ENCODE measurements at places on chromosomes 12 and 14.

GRCh38 chr14:89243286-89243685 lies 173.7 kb downstream of the FOXN3 start:
- DNase-seq: no peak

DNA sequence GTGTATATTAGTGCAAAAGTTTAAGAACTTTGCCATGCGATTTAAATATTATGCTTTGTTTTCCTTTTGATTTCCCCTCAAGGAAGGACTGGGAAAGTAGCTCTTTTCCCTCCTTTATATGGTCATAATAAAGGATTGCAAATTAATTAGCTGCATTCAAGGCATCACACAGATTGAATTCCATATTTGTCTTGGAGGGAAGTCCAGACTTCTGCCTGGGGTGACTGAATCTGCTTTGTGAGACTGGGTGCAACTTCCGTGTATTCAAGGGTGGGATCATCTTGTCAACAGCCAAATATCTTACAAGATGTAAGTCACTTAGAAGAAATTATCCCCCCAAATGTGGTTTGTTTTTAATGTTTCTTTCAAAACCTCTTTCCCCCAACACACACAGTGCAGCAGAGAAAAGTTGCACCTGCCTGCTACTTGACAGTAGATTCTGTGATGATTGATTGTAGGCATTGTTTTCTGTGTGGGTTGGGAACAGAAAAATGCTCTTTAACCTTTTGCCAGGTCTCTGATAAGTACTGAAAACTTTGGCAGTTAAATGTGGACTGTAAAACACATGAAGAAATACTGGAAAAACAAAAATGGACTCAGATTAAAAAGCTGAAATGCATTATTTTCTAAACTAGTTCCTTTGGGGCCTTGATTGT lies 28.4 kb downstream of the STK38L start:
- DNase-seq: no peak

GRCh38 chr12:41213107-41213506 lies 25.0 kb downstream of the PDZRN4 start:
- no peak for DNase-seq

DNA sequence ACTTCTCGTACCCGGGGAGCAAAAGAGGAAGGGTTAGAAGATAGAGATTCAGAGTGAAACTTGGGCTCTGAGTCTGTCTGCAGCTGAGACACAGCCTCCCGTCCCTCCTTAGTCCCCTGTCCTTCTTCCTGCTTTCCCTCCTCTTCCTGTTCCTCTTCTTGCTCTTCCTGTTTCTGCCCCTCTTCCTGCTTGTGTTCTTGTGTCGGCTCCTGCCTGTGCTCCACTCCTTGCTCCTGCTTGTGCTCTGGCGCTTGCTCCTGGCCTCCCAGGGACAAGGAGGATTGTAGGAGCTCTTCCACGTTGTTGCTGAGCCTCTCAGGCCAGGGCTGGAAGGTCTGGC lies 3.0 kb downstream of the ACRBP start:
- no peak for DNase-seq

DNA sequence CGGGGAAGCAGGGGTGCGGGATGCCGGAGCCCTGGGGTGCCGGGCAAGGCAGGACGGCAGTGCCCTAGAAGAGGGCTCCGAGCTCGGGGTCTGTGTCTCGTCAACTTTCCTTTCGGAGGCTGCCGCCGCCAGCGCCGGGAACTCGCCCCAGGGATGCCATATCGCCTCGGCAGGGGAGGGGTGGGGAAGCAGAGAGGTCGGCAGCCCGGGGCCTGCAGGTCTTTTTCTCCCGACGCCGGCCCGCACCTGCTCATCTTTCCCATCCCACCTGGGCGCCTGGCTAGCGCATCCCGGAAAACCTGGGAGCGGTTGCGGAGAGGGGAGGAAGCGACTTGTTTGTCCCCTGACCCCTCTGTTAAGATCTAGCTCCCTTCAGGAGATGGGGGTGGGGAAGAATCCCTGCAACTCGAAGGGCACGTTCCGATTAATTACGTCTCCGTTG lies 547 bp downstream of the CNTN1 start:
- no peak for DNase-seq

DNA sequence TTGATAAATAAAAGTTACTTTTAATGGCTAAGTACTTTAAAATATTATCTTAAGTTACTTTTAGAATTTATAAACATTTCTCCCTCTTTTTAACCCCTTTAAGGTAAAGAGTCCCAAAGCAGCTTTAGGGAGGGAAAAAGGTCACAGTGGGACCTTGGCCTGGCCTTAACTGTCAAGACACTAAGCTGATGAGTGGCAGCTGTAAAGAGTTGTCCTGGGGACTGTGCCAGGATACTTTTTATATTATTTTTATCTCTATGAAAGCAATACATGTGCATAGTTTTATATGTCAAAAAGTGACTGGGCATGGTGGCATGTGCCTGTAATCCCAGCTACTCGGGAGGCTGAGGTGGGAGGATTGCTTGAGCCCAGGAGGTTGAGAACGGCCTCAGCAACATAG lies 94.2 kb upstream of the RESF1 start:
- no peak for DNase-seq

- no peak for DNase-seq
Observed at GRCh38 chr14:41201696-41202095, 405.0 kb upstream of the LRFN5 start.

DNA sequence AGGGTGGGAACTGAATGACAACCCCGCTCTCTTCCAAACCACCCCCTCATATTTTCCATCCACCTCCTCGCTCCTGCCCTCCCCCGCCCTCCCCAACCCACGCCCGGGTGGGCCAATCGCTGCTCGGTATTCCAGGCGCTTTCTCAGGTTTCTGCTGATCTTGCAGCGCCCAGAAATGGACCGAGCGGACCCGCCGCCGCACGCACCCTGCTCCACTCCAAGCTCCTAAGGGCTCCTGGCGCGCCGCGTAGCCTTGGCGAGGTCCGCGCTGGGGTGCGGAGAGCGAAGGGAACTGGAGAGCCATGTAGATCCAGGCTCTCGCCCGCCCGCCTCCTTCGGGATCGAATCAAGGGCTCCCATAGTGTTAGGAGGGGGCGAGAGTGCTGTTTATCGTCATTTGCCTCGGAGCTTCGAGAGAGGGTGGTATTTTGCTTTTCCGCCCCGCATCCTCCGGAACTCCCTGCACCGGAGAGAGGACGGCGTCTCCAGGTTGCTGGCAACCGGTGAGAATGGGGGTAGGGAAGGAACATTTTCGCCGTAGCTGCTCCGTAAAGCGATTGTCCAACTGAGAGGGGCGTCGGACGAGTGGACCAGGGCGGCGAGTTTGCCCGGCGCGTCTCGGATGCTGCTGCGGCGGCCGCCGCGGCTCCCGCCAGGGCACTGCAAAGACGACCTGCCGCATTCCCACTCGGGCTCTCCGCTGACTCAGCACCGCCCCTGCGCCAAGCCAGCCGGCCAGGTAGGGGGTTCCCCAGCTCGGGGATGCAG lies at the start of gene KCNA1:
Gene KCNA1 (plus strand): TSS at position 172 of the 768 bp plus-strand sequence. CDS start 1,474 bp downstream, outside the sequence.
- peak; percentile 16 for DNase-seq
